Stimulated activated CD4-positive, alpha-beta T cell treated with anti-CD3 and anti-CD28 coated beads, Interleukin-1b, Interleukin-23, amount 100 ng/mL, for 48 hours (primary cell): ENCODE measurements at places on chromosomes 7 and 10.

GRCh38 chr10:26528048-26528447 is 89.9 kb downstream of the APBB1IP start:
- no peak for DNase-seq

DNA sequence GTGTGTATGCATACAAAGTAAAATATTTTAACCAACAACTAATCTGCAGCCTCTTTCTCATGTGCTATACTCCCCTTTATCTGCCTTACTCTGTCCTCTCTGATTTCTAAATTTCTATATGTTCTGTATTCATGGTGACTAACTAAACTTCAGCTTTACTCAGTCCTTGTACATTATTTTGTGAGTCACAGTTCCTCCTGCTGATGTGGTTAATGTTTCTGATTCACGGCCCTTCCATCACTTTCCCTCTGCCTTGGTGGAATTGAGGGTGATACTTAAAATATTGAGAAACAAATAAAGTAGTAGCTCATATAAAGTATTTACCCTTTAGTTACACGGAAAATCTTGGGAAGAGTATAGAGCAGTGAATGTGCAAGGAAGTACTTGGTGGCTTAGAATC is 899.1 kb upstream of the ZWINT start:
- DNase-seq: no peak

GRCh38 chr10:2851566-2851965 is 215.8 kb upstream of the PFKP start:
- DNase-seq: no peak

DNA sequence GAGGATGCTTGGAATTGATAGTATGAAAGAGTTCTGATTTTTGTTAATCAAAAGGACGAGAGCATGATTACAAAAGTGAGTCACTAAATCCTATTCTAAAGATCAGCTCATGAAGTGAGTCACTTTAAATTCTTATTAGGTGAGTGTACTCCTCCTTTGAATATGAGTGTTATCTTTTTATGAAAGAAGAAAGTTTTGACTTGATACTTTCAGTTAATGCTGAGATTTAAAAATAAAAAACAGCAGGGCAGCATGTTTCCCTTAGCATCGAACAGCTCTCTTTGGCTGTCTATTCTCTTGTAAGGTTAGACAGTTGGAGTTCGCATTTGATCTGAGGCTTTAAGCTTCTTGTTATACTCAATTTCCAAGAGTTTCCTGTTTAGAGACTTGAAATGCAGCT is 222.0 kb downstream of the TWIST1 start:
- no peak for DNase-seq

DNA sequence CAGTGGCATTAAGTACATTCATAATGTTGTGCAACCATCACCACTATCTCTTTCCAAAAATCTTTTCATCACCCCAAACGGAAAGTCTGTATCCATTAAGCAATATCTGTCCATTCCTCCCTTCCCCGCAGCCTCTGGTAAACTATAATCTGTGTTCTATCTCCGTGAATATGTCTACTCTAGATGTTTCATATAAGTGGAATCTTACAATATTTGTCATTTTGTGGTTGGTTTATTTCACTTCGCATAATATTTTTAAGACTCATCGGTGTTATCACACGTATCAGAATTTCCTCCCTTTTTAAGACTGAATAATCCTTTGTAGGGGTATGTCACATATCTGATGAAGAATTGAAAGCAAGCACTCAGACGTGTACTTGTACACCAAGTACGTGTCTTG is 86.0 kb upstream of the FGFR2 start:
- DNase-seq: no peak

DNA sequence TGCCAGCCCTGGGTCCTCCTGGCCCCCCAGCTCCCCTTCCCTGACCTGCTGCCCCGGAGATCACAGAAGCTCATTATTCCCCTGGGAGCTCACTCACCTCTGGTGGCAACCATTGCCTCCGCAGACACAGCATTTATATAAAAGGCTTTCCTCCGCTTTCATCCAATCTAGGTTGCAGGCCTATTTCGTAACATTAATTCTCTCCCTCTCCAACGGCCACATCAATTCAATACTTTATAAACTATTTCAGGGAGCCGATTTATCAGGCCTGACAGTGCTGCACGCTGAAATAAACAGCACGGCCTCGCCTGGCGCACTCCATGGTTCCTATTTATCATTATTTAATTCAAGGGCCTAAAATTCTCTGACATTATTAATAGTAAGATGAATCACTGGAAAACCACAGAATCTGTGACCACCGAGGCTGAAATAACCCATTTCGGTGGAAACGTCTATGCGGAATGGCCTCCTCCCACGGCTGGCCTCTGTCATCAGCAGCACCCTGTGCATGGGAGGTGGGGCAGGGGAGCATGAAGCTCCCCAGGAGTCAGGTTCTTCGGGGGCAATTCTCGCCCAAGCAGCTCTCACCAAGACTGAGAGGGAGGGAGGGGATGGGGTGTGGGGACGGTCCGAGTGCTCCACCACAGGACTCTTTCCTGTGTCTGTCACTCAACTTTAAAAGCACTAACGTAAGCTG is 249.3 kb upstream of the PFKP start:
- no peak for DNase-seq

- no peak for DNase-seq
These were observed 4.7 kb downstream of the GLI3 start for GRCh38 chr7:42232275-42232674.

- peak; percentile 22 for DNase-seq
These were observed 180.3 kb downstream of the CCDC71L start for GRCh38 chr7:106480616-106481031.

- no peak for DNase-seq
These were observed 23.9 kb downstream of the CUX1 start for GRCh38 chr7:101841328-101841727.

GRCh38 chr7:27723085-27723484 is 16.9 kb upstream of the TAX1BP1 start:
- no peak for DNase-seq

DNA sequence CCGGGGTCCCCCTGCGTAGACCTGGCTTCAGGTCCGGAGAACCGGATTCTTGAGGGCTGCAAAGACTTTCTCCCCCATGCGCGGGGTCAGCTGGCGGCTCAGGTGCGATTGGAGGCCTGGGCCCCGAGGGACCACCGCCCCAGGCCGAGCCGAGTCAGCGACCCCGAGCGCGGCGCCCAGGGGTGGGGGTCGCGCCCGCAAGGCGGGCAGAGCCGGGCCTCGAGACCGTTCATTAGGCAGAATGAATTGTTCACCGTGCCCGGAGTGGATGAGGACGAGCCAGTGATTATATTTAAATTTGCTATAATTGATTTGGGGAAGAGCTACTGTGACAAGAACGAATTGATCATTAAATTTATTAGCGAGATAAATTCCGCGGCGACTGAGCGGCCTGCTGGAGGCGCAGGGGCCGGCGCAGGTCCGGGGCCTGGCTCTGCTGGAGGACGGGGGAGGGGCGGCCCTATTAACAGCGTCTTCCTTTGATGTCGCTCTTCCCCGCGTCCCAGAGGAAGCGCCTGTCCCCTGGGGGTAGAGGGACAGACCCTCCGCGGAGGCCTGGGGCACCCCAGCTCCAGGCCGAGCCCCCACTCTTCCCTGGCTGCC is 7.5 kb downstream of the MNX1 start:
- DNase-seq: no peak

GRCh38 chr7:112449353-112449752 is 907 bp upstream of the IFRD1 start:
- peak; percentile 72 for DNase-seq

DNA sequence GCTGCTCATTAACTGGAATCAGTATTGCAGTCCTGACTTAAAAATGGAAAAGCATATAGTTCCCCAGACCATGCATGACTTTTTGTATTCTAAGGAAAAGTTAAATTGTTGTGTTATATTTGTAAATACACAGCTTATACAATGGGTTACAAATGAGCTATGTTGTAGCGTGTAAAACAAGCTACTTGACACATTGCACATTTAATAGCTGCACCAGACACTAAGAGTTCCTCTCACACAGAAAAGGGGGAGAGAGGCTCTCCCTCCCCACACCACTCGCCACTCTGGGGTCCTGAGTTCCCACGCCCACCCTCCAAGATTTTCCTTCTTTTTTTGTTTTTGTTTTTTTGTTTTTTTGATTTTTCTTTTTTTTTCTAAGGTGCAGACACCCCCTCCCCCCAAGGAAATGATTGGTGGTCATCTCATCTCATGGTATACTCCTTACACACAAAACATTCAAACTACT is 6.3 kb downstream of the KLF6 start:
- DNase-seq: no peak

GRCh38 chr10:27190508-27190907 is 35.4 kb downstream of the MASTL start:
- no peak for DNase-seq

GRCh38 chr7:15011289-15011688 is 108.7 kb upstream of the DGKB start:
- no peak for DNase-seq

GRCh38 chr10:78547397-78547796 is 513.7 kb downstream of the RPS24 start:
- DNase-seq: peak; percentile 24

- no peak for DNase-seq
These were observed 122.7 kb upstream of the PDSS1 start for GRCh38 chr10:26574783-26575182.

DNA sequence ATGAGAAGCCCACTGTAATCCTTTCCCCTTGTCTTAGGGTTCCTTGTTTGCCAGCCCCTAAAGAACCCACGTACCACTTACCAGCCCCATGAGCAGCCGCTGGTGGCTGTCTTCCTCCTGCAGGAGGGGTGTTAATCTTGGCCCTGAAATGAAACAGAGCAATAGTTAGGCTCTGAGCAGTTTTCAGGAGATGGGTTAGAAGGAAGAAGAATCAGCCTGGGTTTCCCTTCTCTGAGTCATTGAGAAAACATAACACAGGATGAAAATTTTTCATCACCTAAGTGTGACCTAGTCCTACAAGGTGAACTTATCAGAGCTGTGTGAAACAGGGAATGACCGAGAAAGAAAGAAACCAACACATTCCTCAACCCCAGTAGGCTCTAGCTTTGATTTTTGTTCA is 90.0 kb downstream of the GSAP start:
- DNase-seq: no peak

DNA sequence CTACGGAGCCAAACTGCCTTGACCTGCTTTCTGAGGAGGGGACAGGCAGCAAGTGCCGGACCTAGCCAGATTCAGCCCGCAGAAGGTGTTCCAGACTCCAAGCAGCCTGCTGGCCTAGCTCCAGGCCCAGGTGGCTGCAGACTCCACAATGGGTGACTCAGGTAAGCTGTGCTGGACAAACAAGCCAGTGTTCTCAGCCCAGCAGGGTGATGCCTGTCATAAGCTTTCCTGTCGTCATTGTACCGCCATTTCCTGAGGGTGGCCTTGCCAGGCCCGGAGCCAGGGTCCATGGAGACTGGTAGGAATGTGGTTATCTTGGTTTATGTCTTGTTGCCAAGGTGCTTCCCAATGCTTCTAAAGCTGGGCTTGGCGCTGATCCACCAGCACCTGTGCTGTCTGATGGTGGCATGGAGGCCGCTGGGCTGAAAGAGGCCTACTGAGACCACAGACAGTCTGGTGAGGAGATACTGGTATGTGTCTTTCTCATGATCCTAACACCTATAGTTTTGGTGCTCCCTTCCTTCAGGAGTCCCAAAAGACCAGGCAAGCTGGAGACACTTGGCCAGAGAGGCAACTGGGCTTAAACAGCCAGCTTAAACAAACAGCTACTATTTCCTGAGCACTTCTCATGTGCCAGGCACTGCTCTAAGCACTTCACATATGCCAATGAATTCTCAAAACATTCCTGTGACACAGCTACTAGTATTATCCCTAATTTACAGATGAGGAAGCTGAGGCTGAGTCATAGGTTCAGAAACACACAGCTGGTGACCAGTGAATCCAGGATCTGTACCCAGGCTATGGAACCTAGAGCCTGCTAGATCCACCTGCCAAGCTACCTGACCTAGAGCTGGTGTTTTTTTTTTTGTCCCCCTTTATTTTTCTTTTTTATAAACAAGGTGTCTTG is 42.0 kb downstream of the ZC3HC1 start:
- DNase-seq: no peak

DNA sequence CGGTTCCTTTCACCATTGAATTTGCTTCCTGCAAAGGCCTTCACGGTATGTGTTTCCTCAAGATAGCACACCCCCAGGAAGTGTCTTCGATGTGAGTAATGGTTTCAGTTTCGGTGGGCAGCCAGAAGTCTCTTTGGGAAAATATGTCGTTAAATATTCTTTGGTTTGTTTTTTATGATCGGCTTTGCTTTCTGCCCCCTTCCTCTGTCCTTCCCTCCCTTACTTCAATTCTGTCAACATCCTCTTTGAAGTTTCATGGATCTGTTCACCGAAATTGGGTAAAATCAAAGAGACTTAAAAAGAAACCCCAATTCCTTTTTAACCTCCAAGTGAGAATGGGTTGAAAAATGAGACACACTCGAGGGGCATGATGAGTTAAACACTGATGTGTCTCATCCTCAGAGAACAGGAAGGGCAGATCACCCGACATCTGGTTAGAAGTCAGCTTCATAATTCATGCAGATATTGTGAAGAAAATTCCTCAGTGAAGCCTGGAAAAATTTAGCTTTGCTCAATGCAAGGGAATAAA is 170.8 kb upstream of the HABP2 start:
- no peak for DNase-seq

DNA sequence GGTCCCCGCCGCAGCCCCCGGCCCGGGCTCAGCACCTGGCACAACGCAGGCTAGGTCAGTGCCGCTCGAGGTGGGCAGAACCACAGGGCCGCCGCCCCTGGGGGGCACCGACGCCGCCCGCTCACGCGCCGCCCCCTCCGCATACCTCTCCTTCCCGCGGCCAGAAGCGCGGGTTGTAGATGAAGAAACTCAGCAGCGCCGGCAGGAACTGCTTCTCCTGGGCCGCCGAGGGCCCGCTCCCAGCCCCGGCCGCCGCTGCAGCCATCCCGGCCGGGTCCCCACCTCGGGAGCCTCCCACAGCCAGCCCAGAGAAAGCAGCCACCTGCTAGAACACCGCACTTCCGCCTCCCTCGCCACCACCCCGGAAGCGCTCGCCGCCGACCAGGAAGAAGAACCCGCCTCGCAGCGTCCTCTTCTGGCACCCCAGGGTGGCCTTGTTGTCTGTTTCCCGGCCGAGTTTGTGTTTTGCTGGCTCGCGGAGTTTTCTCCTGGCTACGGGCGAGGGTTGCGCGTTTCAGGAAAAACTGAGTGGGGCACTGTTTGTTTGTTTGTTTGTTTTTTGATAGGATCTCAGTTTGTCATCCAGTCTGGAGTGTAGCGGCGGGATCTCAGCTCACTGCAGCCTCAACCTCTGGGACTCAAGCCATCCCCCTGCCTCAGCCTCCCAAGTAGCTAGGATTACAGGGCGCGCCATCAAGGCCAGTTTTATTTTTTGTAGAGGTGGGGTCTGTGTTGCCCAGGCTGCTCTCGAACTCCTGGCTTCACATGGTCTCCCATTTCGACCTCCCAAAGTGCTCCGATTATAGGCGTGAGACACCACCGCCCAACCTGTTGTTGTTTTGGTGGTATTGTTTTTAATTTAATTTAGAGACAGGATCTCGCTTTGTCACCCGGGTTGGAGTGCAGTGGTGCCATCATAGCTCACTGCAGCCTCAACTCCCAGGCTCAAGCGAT is 17.7 kb downstream of the OCM2 start:
- DNase-seq: peak; percentile 87

GRCh38 chr10:58932577-58933314 is 243.7 kb upstream of the PHYHIPL start:
- no peak for DNase-seq

- DNase-seq: no peak
These were observed 10.7 kb downstream of the MTPN start for GRCh38 chr7:135966341-135967043.
